ENCODE measurements at places on chromosomes 3 and 15.

- DNase-seq = no peak
Observed at GRCh38 chr15:92714077-92714476, 58.5 kb upstream of the FAM174B start.

GRCh38 chr3:135897715-135898114 lies 67.8 kb upstream of the PPP2R3A start:
- no peak for DNase-seq

DNA sequence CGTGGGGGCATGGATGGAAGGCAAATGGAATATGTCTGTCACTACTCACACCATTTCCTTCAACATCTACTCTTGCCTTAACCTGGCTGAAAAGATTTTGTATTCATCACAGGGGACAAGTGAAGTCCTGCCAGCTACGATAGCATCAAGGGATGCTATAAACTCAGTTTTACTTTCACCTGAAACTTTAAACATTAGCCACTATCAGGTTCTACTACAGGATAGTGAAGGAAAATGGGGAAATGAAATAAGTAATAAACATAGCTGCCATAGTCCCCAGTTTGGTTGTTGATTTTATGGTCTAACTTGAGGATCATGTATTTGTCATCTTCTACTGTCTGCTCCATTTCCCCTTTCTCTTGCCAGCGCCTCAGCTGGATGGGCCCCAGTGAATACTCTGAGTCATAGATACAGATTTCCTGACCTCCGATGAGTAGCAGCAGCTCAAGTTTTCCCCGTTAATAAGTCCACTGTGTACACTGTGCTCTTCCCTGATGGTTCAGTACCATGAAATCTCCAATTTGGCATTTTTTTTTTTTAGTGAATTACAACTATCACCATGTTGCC lies 338.2 kb upstream of the SLCO3A1 start:
- peak; percentile 53 for DNase-seq

DNA sequence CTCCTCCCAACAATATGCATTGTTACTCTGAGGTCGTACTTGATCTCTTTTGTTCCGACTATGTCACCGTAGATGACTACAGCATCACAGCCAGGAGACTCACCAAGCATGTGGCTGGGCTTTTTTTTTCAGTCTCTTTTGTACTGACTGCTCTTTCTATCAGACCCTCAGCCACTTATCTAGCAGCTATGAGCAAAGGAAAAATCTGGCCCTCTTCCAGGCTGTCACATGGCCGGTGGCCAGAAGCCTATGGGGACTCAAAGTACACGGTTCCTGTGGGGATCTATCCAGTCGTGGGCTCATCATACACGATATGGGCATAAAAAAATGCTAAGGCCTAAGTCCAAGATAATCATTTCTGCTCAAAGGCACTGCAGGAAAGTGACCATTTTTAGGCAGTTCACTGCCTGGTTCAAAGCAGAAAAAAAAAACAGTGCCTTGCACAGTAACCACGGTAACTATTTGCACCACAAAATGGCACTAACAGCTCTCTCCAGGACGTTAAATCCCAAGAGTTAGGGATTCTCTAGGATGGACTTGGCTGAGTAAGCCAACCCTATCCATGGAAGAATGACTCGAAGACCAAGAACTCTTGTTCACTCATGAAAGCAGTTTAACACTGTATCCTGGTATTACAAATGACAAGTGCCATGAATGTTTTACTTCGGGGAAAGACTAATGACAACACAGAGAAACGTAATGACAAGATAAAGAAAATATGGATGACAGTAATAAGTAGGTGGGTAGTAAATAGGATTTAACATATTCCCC lies 50.3 kb downstream of the SHQ1 start:
- DNase-seq = no peak

DNA sequence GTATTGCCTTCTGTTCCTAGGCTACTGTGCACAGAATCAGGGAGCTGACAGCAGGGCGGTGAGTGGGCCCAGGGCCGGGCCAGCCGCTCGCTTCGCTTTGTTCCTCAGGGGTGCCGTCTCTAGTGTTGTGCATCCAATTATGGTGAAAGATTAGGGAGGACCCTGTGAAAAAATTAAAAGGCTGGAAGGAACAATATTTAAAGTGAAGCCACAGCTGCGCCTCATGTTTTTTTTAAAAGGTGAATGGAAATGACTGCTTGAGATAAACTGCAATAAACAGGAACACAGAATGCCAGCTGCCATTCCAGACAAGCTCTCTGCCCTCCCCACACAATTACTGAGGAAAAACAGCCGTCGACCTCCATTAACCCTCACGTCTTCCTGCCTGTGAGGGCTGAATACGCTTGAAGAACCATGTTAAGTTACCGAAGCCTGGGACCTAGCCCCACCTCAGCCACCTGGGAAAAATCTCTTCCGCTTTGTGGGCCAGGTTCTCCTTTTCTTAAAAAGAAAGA lies 132.0 kb upstream of the IL12A start:
- no peak for DNase-seq

DNA sequence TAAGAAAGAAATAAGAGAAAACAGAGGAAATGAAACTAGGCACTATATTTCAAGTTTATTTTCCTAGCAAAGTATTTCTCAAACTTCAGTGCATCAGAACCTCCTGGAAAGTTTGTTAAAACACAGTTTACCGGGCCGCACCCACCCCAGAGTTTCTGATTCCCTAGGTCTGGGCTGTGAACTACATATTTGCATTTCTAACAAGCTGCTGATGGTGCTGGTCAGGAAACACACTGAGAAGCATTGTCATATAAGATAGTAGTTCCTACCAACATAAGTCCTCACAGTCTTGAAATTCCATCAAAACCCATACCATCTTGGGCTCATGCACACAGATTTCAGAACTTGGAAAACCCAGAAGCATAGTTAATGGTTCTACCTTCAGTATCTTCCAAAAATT lies 8.3 kb downstream of the SLC9A9 start:
- DNase-seq = no peak

GRCh38 chr3:46442576-46443530 lies 21.9 kb downstream of the LTF start:
- DNase-seq = no peak

DNA sequence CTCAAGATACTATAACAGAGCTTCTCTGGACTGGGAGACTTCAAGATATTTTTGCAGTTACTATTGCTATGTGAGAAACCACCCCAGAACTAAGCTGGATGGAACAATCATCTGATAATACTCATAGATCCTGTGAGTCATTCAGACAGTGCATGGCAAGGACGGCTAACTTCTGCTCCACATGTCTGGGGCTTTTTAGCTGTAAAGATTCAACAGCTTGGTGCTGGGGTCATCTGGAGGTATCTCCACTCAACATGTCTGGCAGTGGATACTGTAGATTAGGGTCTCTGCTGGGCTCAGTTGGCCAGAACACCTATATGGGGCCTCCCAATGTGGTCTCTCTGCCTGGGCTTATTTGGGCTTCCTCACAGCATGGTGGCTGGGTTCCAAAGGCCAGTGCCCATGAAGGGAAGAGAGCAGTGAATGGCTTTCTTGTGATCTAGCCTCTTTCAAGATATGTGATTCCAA lies 117.3 kb upstream of the SLC7A14 start:
- no peak for DNase-seq

- DNase-seq = no peak
Observed at GRCh38 chr3:102447272-102447671, 12.5 kb downstream of the ZPLD1 start.

DNA sequence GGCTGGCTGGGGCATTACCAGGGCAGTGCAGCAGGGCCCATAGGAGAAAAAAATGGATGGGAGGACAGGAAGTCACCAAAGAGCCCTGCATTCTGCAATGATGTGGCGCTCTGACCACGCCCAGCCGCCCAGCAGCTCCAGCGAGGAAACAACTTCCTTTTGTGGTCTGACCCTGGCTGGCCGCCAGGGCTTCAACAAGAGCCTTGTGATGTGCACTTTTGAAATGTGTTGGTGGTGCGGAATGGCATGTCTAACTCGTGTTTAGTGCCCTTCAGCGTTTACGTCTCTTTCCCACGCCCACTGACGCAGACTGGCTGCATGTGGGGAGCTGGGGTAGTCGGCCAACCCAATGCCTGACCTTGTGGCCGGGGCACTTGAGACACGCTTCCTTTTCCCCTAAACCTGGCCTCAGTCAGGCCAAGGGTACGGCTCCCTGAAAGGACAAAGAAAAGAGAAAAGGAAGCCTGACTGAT lies 81.9 kb upstream of the CTNNB1 start:
- DNase-seq = peak; percentile 88

GRCh38 chr15:70195587-70196305 lies 98.0 kb upstream of the TLE3 start:
- DNase-seq = peak; percentile 71

- DNase-seq = no peak
Observed at GRCh38 chr3:183540501-183541234, 14.8 kb downstream of the KLHL6 start.

DNA sequence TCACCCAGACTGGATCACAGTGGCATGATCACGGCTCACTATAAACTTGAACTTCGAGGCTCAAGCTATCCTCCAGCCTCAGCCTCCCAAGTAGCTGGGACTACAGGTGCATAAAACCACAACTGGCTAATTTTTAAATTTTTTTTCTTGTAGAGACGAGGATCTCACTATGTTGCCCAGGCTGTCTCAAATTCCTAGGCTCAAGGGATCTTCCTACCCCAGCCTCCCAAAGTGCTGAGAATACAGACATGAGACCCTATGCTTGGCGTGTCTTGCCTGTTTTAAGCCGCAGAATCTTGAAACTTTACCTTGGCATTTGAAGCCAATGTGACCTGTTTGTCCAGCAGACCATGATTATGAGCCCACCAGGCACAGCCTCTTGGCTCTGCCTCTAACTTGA lies 119.9 kb downstream of the OPA1 start:
- DNase-seq = no peak

GRCh38 chr3:111238885-111239284 lies 167.3 kb downstream of the NECTIN3 start:
- DNase-seq = no peak

All from kidney epithelial cell (primary cell).